GM12878 (cell line): ENCODE measurements at places on chromosomes 6 and 20. TPM values are rescaled to one million over a fixed set of nuclear protein-coding genes. Genes with fewer than 3 reads are reported as not detected.

DNA sequence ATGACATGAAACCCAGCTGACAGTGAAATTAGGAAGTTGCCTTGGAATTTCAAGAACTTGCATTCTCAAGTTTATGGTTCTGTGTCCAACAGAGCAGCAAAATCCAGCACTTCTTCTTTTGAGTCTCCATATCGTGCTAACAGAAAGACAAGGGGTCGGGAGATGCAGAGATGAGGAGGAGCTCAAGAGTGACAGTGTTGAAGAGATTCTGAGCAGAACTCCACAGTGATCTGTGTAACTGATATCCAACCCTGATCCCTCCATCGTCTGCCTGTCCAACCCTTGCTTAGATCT lies 21.2 kb upstream of the BTN1A1 start:
- DNase-seq = no peak

BMP7 gene
- 0.05 and 0.51 TPM in 2 replicates for total RNA-seq

GRCh38 chr6:30839671-30840070 lies 44.6 kb upstream of the DDR1 start:
- DNase-seq = no peak

DNA sequence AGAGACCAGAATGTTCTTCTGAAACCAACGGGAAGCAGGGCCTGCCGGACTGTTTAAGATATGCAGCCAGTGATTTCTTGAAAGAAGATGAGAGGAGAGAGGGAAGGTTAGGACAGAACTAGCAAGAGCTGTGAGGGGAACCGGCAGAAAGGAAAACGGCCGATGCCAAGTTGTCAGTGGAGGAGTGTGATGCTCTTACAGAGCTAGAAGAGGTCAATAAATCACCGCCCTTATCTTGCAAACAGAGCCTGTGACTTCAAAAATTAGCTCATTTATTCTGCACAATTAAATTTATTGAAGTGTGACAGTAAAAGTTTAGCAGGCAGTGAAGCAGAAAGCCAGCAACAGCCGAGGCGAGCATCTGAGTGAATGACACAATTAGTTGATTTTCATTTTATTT lies 509.5 kb upstream of the ID4 start:
- no peak for DNase-seq

GRCh38 chr6:73538116-73538779 lies 17.4 kb upstream of the EEF1A1 start:
- no peak for DNase-seq

DNA sequence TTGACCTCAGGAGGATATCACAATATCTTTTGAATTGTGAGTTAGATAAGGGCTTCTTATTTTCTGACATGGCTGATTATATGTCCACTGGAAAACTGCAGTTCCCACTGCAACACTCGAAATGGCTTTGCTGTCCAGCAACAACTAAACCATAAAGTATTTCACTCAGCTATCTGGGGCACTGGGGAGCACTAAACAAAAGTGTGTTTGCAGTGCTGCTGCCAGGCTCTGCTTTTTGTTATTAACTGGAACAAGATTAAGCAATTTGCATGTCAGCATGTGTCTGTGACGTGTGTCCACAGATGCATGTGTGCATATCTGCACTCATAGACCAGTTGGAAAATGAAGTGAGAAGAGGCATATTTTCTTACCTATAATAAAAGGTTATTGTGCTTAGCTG lies 107.8 kb upstream of the CCN2 start:
- DNase-seq = no peak

TXLNB gene
- 0.21 TPM in 2 replicates for total RNA-seq

DNA sequence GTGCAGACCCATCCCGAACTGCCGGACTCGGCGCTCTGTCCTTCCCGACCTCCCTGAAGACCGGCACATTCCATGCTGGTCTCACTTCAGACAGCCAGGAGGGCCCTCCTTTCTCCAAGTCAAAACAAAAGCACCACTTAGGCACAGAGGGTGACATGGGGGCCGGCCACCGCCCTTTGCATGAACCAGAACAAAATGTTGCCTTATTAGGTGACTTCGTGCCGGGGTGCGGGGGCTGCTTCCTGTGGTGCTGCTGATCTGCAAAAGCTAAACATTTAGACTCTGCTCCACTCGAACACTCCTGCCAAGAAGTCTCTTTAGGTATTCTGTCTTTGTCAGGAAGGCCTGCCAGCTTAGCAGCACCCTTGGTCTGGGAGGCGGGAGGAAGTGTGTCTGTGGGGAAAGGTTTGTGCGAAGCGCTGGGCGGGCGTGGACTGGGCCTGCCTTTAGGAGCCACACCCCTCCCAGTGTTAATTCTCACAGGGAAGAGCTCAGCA lies 133.8 kb downstream of the SMOC2 start:
- DNase-seq = no peak

NRN1 gene
- 0.13 and 0.37 TPM in 2 replicates for total RNA-seq

CLVS2 gene
- total RNA-seq = not detected in 2 replicates

CST4 gene
- total RNA-seq = not detected in 2 replicates

- DNase-seq = no peak
These were observed 575.7 kb upstream of the MARCKS start for GRCh38 chr6:113281431-113281830.

DNA sequence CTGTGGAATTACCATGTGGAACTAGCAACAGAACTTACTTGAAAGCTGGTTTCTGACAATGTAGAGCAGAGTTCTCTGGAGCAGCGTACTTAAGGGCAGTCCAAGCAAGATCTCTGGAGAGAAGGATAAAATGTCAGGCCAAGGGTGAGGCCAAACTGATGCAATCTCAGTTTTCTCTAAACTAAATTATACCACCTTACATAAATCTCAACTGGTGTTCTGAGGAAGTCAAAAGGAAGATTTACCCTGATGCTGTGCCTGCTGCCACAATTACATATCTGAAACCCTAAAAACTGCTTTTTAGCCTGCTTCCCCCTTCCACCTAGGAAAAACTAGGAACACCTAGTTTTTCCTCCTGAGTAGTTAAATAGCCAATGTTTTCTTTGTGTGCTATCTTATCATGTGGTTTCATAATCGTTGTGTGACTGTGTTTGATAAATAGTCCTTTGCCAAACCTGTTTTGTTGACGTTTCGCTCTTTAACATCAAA lies 28.1 kb downstream of the NCOA7 start:
- DNase-seq = no peak

SMPDL3A gene
- total RNA-seq = 0.13 TPM in 1 of 2 replicates, not detected in the other

GSTA3 gene
- not detected in 2 replicates for total RNA-seq

MARCKS gene
- total RNA-seq = 164 and 172 TPM in 2 replicates

- DNase-seq = no peak
These were observed 22.7 kb upstream of the FBXL4 start for GRCh38 chr6:98970469-98970868.

DNA sequence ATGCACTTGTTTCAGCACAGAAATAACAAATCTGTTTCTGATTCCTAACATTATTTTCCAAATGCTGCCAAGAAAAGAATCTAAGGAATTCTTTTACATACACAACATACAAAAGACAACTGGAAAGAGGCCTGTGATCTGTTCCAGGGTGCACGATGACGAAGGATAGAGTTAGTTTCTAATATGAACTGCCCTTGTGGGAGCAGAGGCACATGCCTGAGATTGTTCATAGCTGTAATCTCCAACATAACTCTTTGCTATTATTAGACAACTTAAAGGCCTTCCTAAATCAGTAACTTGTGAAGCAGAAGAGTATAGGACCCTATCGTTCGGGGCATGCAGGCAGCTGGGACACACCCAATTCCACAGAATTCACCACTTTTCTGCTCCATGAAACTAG lies 41.2 kb upstream of the NHSL1 start:
- DNase-seq = no peak

- no peak for DNase-seq
These were observed 117.4 kb upstream of the FOXA2 start for GRCh38 chr20:22701679-22702308.

DNA sequence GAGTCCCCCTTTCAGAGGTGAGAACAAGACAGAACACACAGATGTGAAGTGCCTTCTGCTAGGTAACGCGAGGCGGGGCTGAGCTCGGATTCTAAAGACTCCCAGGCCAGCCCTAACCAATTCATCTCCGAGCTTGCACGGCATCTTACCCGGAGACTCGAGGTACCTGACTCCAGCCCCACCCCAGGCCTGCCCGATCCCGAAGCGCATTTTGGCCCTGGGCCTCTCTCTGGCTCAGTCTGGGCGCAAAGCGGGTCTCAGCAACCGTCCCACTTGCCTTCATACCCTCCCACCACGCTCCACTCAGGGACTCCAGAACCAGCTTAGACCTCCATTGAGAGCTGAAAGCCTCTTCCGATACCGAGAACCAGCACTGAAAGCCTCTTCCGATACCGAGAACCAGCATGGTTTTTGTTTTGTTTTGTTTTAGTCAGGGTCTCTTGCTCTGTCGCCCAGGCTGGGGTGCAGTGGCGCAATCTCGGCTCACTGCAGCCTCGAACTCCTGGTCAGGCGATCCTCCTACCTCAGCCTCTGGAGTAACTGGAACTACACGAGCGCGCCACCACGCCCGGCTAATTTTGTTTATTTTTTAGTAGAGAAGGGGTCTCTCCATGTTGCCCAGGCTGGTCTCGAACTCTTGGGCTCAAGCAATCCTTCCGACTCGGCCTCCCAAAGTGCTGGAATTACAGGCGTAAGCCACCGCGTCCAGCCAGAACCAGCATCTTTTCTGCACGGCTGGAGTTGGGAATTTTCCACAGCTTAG lies 557 bp upstream of the DYNLRB1 start:
- DNase-seq = peak; percentile 56

DNA sequence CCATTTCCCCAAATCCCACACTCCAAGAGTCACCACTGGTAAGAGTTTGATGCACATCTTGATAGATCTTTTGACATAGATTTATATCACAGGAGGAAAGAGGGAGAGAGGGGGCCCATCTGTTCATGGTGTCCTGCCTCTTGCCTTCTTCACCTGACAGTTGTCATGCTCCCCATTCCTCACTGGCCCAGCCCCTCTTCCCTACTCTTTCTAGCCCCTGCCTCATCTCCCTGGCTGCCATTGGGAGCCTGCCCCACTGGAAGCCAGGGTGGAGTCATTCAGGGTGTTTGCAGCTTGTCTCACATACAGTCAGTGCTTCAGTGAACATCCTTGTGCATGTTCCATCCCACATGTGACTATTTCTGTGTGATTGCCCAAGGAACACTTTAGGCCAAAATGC lies 27.6 kb downstream of the SIRPA start:
- DNase-seq = no peak

GRCh38 chr20:10826111-10826510 lies 152.3 kb upstream of the JAG1 start:
- DNase-seq = no peak

DNA sequence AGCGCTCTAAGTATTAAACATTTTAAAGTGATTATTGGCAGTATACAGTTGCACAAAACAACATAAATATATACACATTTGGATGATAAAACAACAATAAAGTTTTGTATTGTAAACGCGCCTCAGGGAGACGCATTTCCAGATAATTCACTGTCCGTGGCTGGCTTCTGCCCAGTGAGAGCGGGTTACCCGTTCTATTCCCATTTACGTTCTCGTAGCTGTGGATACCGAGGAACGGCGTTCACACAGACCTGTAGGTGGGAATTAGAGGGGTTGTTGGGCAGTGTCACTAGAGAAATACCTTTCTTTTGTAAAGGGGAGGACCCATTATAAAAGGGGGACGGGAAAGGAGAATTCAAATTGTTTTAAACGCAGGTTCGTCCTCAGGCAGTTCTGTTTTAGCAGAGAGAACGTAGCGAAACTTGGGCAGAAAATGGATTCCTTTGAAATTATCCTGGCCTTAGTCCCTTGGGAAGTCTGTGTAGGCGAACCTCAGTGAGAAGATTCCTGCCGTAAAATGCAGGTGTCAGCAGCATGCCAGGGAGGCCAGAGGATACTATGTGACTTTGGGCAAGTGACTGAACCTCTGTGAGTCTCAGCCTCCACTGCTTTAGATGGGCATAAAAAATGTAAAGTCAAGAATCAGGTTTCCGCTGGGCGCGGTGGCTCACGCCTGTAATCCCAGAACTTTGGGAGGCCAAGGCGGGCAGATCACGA lies 756 bp downstream of the MTG2 start:
- no peak for DNase-seq

GRCh38 chr6:40256831-40257230 lies 322.6 kb upstream of the MOCS1 start:
- DNase-seq = no peak

DNA sequence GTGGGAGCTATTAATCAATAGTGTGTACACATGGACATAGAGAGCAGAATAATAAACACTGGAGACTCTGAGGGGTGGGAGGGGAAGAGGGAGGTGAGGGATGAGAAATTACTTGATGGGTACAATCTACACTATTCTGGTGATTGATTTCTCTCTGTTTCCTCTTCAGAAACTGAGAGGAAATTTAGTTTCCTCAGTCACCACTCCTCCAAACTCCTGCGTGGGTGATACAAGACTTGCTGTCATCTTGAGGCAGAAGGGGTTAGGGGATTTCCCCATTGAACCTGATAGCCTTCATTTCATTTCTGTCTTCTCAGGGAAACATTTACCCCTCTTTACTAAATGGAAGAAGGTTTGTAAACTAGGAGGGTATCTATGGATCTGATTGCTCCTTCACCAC lies 84.3 kb upstream of the ESR1 start:
- no peak for DNase-seq

GRCh38 chr6:168060521-168060931 lies 18.5 kb downstream of the FRMD1 start:
- no peak for DNase-seq

- DNase-seq = no peak
These were observed 19.0 kb upstream of the TGM2 start for GRCh38 chr20:38184101-38184500.

DNA sequence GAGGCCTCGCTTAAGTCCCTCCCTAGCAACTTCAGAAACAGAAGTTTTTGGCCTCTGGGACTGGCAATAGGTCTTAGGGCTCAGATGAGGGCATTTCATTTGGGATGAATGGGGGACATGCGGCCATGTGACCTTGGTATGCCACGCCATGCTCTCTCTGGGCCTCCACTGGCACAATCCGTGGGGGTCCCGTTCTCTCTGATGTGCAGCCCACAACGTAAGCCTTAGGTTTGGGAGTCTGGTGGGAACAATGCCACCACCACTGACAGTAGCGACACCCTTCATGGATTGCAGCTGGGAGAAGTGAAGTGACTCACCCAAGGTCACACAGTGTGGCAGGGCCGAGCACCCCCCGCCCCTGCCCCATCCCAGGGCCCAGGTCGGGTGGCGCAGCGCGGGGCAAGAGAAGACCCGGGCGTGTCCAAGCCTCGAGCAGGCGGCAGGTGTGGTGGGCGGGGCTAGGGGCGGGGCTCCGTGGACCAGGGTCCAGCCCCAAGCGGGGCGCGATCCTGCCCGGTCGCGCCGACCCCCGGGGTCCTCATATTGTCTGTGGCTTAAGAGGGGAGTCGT lies 864 bp upstream of the CEBPB start:
- no peak for DNase-seq

SLPI gene
- 1.4 TPM in 1 of 2 replicates, not detected in the other for total RNA-seq

- DNase-seq = no peak
These were observed 236.5 kb downstream of the CDKAL1 start for GRCh38 chr6:20770773-20771172.

PSMB9 gene
- total RNA-seq = 237 and 271 TPM in 2 replicates

KCNB1 gene
- 0.08 TPM in 1 of 2 replicates, not detected in the other for total RNA-seq

DNA sequence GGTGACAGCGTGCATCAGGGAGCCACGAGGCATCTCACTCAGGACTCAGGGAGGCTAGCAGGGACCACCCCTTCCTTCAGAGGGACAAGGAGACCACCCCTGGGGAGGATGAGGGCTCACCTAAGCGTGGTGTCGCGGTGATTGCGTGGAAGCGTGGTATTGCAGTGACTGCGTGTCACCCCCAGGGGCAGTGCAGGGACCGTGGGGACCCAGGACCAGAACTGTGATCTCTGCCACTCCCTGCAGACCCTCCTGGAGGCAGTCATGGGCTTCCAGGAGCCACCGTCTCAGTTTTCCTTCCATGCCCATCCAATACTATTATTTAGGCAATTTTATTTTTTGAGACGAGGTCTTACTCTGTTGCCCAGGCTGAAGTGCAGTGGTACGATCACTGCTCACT lies 147.1 kb downstream of the TAF4 start:
- DNase-seq = no peak

GSTA4 gene
- total RNA-seq = 3.4 and 4.7 TPM in 2 replicates

ZKSCAN3 gene
- 3.9 and 4.3 TPM in 2 replicates for total RNA-seq

TMX4 gene
- 18.2 and 25.0 TPM in 2 replicates for total RNA-seq
